ENCODE measurements at places on chromosomes 1 and 21.

- no peak for DNase-seq
Measured at GRCh38 chr1:15168479-15168878, 14.9 kb downstream of the TMEM51 start.

DNA sequence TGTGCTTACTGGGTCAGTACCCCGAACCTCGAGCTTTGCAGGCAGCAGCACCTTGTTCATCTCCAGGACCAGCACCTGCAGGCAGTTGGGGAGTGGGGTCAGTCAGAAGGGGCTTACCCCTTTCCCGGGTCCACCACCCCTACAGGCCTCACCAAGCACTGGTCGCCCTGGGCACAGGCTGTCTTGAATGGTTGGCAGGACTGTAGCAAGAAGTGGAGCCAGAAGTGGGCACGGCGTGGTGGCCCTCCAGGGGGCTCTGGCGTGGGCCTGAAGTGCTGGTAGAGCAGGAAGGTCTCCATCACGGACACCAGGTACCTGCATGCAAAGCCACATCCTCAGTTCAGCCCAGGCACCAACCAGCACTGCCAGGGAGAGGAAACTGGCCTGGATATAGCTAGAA is 5.2 kb downstream of the MAP3K6 start:
- no peak for DNase-seq

- DNase-seq = no peak
Measured at GRCh38 chr21:31420988-31421387, 76.9 kb upstream of the TIAM1 start.

DNA sequence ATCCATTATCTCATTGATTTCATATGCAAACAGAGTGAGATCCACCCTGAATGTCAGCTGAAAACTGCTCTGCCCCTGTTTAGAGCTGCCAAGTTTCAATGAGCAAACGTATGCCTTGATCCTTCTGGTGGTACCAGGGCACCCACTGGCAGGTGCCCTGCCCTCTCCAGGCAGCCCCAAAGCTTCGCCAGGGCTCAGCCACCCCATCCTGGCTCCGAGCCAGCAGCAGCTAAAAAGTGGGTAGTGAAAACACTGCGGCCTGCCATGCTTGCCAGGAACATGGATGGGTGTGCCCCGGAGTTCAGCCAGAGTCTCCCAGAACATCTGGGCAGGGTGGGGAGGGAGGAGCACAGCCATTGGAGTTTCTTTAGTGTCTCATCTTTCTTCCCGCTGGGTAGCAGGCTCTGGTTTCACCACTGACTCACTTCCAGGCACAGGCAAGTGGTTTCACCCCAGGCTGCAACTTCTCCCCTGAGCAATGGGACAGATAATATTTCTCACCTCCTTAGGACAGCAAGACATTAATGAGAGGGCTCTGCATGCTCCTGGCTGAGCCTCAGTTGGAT is 8.1 kb upstream of the LMX1A start:
- no peak for DNase-seq

- DNase-seq = no peak
Measured at GRCh38 chr21:29145852-29146453, 15.5 kb downstream of the MAP3K7CL start.
